ENCODE measurements at places on chromosomes 3 and 15. TPM values are rescaled to one million over a fixed set of nuclear protein-coding genes. Genes with fewer than 3 reads are reported as not detected.

The CCNB2 gene
- polyA plus RNA-seq = 1.5 TPM

The MORC1 gene
- polyA plus RNA-seq = not detected

The TRH gene
- not detected for polyA plus RNA-seq

The ACKR2 gene
- polyA plus RNA-seq = 0.26 TPM

The ERICH6 gene
- not detected for polyA plus RNA-seq

The TNFAIP8L3 gene
- polyA plus RNA-seq = 26.4 TPM

The AADAC gene
- 11.5 TPM for polyA plus RNA-seq

The RAB6B gene
- 0.59 TPM for polyA plus RNA-seq

The DNAJA4 gene
- polyA plus RNA-seq = 17.0 TPM

The HRG gene
- polyA plus RNA-seq = not detected

Measured in aorta (tissue), 5 donors.